HepG2 (cell line): ENCODE measurements at places on chromosomes 2 and 18. TPM values are rescaled to one million over a fixed set of nuclear protein-coding genes. Genes with fewer than 3 reads are reported as not detected.

The GDF7 gene
- 10.2 and 15.0 TPM in 2 replicates for total RNA-seq

The IL1A gene
- not detected in 2 replicates for total RNA-seq

The TNFAIP6 gene
- not detected in 2 replicates for total RNA-seq

The TDRD15 gene
- 0.28 and 0.29 TPM in 2 replicates for total RNA-seq

The PHLPP1 gene
- 18.5 and 19.8 TPM in 2 replicates for total RNA-seq

The C1GALT1C1L gene
- total RNA-seq = 0.91 and 1.3 TPM in 2 replicates

DNA sequence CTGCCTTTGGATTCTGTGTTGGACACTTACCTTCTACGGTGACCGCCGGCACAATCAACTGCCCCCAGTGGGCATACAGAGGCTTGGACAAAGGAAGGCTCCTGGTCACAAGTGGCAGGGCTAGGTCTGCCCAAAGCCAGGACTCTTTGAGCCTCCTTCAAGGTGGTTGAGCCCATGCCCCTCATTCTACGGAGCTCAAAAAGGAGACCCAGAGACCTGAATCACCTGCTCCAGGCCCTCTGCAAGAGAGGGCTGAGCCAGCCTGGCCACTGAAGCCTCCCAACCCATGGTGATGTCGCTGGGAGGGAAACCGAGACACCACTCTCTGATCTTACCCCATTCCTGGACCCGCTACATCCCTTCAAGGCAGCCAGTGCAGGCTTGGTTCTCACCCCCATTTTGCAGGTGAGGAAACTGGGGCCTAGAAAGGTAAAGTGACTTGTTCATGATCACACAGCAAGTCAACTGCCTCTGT lies 87.9 kb downstream of the INHBB start:
- no peak for DNase-seq

GRCh38 chr2:40497251-40497859 lies 45.5 kb upstream of the SLC8A1 start:
- DNase-seq = no peak

DNA sequence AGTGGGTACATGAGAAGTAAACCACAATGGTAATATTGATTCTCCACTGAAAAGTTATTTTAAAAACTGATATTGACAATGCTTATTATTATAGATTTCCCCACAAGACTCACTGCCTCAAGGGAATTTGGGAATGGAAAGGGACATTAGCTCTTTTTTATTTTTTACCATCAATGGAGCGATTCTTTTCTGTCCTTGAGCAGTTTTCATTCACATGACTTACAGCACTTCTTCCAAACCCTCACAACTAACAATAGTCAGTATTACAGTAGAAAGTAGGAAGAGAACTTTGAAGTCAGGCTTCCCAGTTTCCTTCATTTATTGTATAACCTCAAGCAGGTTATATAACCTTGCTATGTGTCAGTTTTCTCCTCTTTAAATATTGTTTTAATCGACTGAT lies 4.3 kb upstream of the UNC80 start:
- DNase-seq = no peak

GRCh38 chr2:105112345-105112744 lies 74.5 kb downstream of the MRPS9 start:
- no peak for DNase-seq

DNA sequence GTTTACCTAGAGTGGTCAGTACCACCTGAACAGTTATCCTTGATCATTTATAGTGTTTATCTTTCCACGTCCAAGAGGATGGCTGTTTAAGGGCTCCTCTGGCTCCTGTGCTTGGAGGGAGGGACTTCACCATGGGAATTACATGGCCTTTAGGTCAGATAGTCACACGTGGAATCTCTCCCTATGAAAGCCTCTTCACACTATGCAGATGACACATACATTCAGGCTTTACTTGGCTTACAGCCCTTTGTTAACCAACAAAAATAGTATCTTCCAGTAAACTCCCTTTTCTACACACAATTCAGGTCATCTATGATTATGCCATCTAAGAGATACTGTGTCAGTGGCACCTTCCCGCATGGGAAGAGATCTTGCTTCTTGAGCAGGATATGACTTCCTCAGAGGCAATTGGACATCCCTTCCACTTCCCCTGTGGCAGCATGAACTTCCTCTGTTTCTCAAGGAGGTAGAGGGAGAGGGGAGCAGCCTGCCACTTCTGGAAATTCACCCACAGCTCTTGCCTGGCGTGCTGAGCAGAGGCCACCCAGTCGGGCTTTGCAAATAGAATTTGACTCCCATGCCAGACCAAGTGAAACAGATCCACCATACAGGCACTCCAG lies 53.5 kb downstream of the COLEC12 start:
- DNase-seq = no peak

GRCh38 chr18:23730857-23731256 lies 41.6 kb downstream of the LAMA3 start:
- no peak for DNase-seq

DNA sequence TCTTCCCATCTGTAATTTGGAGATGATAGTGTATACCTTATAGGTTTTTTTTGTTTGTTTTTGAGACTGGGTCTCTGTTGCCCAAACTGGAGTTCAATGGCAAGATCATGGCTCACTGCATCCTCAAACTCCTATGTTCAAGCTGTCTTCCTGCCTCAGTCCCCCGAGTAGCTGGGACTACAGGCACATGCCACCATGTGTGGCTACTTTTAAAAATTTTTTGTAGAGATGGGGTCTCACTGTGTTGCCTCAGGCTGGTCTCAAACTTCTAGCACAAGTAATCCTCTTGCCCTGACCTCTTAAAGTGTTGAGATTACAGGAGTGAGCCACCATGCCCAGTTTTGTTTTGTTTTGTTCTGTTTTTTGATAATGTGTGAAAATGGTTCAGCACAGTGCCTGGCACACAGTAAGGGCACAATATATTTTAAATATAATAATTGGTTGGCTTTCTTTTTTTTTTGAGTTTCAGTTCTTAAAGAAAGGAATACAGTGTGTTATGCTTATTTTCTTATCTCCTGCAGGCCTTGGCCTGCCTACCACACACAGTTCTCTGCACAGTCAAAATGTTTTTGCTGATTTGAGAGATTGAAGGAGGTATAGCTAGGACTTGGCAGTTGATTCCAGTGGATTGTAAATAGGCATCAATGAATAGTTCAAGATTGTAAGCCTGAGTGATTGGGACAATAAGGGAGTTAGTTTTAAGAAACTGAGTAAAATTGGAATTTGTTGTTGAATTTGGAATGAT lies 6.1 kb downstream of the ACTR3 start:
- DNase-seq = no peak

GRCh38 chr2:206383669-206384068 lies 59.7 kb upstream of the ADAM23 start:
- no peak for DNase-seq

DNA sequence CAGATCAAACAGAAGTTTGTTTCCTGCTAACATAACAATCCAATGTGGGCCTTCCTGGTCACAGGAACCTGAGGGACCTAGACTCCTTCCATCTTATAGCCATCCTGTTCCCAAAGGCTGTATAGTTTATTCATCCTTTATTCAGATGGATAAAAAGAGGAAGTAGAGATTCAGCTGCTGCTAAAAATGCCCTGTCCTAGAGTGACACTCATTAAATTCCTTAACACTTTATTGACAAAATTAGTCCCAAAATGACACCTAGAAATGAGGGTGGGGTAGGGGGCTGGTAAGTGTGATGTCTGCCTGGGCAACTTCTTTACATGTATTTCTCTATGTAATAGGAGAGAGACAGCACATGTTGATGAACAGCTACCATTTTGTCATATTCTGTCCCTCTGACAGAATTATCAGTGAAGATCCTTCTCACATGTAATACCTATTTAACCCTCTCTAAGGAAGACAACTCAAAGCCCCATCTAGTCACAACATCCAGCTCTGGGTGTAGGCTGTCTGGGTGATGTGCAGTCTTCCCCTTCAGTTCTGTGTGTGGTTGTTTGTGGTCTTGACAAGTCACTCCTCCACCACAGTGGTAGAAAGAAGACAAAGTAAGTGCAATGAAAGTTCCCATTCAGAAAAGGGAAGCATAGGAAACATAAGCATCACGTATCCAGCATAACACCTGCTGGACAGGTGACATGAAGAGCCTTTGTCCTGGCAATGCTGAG lies 253.9 kb upstream of the CNTNAP5 start:
- DNase-seq = no peak

GRCh38 chr2:71125506-71126294 lies 4.3 kb downstream of the MCEE start:
- no peak for DNase-seq

DNA sequence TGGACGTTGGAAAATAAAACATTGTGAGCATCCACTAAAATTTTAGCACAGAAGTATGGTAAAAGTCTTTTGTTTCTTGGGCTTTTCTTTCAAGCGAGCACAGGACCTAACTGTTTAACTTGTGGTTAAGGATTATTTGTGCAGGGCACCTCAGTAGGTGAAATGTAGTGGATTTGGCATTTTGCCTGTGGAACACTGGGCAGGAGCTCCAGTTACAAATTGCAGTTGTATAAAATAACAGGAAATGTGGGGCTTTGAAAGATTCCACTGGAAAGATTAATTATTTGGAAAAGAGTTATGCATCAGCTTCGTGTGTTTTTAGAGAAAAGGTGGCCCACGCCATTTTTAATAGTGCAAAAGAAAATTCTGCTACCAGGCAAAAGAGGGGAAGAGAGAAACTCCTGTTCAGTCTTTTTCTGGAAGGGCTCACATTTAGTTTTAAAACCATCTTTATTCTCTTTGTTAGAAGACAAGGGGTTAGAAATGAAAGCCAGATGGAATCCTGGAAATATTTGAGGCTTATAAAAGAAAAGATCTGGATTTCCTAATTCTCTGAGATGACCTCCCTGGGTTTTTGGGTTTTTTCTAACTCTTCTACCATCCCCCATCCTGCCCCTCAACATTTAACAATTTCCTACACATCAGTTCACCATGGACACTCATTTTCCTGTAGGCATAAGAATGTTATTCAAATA lies 144.3 kb upstream of the SERTAD2 start:
- DNase-seq = peak; percentile 21

DNA sequence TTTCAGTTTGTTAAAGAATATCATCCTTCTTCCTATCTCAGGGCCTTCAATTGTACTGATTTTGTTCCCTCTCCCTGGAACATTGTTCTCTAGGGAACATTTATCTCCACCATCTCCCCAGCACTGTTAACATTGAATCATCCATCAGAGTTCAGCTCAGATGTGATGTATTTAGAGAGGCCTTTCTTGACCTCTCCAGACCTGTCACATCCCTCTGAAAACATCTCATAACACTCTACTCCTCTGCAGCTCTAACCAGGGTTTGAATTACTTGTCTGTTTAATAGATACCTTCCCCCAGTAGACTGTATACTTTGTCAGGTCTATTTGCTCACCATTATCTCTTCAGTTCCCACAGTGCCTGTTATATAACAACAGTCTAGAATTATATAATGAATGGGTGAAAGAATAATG lies 98.6 kb downstream of the GALNT1 start:
- peak; percentile 60 for DNase-seq
